ENCODE measurements at places on chromosomes 7 and 10. TPM values are rescaled to one million over a fixed set of nuclear protein-coding genes. Genes with fewer than 3 reads are reported as not detected.

GRCh38 chr7:27560706-27561235 lies 101.9 kb downstream of the HIBADH start:
- peaks cover 14% of the 10 kb centered on the region for H3K4me1 ChIP-seq
- DNase-seq, result no peak

GRCh38 chr10:48651839-48652238 lies 32.8 kb upstream of the WDFY4 start:
- no peaks in the 10 kb centered on the region for H3K36me3 ChIP-seq
- peaks cover 20% of the 10 kb centered on the region for H3K27me3 ChIP-seq
- no peak overlapping the region for H3K27ac ChIP-seq
- DNase-seq, result no peak
- no peak overlapping the region for H3K4me3 ChIP-seq
- H3K4me1 ChIP-seq, result peaks cover 4% of the 10 kb centered on the region

DNA sequence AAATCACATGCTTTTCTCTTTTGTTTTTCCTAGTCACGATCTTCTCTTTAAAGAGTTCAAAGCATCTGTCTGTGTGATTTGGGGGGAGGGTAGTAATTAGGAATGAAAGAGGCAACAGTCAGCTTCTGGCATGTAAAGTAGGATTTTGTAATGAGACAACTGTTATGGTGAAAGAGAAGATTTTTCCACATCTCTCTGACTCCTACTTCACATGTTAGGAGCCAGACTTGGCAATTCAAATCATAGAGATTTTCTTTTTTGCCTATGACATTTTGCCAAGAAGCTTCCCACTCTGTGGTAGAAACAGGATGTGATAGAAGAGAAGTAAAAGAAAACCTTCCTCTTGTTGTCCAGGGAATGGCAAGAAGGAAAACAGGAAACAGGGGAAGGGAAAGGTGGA lies 38.3 kb upstream of the KLHL7 start:
- peaks cover 13% of the 10 kb centered on the region for H3K4me1 ChIP-seq
- DNase-seq, result no peak
- H3K4me3 ChIP-seq, result no peak overlapping the region
- H3K36me3 ChIP-seq, result no peaks in the 10 kb centered on the region

DNA sequence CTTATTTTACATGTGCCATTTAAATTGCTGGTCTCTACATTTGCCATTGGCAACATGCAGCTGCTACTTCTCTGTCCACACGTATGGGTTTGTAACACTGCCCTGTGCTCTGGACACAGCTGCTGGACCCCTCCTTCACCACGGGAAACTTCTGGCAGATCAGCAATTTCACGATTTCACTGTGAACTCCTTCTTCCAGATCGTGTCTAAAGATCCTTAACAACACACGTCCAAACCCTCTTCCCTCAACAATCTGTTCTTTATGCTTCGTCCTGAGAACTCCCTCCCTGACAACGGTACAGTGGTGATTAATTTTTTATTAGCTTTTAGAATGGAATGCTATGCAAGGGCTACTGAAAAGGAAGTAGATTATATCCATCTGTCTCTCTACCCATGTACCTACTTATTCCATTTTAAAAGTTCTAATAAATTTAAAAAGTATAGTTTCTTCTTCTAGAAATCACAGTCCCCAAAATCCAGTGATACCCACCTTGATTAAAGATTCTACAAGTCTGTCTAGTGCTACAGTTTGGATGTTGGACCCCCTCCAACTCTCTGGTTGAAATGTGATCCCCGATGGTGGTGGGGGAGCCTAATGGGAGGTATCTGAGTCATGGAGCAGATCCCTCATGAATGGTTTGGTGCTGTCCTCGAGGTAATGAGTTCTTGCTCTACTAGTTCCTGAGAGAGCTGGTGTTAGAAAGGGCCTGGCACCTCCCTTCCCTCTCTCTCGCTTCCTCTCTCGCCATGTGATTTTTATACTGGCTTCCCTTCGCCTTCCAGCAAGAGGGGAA lies 81.0 kb downstream of the KIAA1549 start:
- peaks cover 50% of the 10 kb centered on the region for H3K36me3 ChIP-seq
- peaks cover 4% of the 10 kb centered on the region for H3K4me1 ChIP-seq
- no peak overlapping the region for H3K4me3 ChIP-seq
- DNase-seq, result no peak
- no peaks in the 10 kb centered on the region for H3K27me3 ChIP-seq

Gene COL1A2
- 81.2 TPM for total RNA-seq

Gene CEP55
- total RNA-seq, result 15.8 TPM

Data from WTC11 (cell line).